ENCODE measurements at places on chromosomes 13 and 19. TPM values are rescaled to one million over a fixed set of nuclear protein-coding genes. Genes with fewer than 3 reads are reported as not detected.
A peak's percentile ranks its signal among the peaks of the same experiment; 100 is the strongest.

GRCh38 chr19:38840583-38840968, 9.0 kb upstream of the ECH1 start:
- no peak overlapping the region for H3K27ac ChIP-seq
- H3K4me1 ChIP-seq, result peaks cover 26% of the 10 kb centered on the region
- no peak overlapping the region for H3K4me3 ChIP-seq
- H3K36me3 ChIP-seq, result peaks cover 97% of the 10 kb centered on the region
- no peak for DNase-seq

- peak overlapping the region; percentile 73 for H3K27ac ChIP-seq
- no peaks in the 10 kb centered on the region for H3K36me3 ChIP-seq
- H3K4me3 ChIP-seq, result no peak overlapping the region
- peaks cover 66% of the 10 kb centered on the region for H3K4me1 ChIP-seq
- DNase-seq, result peak; percentile 98
- H3K27me3 ChIP-seq, result no peaks in the 10 kb centered on the region
Observed at GRCh38 chr19:8638078-8638619, 7.7 kb downstream of the NFILZ start.

DNA sequence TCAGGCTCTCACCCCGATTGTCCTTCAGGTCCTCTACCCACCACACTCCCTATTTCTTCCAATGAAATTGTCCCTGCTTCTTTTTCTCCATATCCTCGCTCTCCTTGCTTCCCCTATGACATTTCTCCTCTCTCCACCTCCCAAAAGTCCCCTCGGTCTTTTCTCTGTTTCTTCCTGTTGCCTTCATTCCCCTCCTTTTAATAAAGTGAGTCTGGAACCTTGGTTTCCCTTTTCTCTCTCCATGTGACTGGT, 676 bp upstream of the ZNF574 start:
- H3K27ac ChIP-seq, result peak overlapping the region; percentile 93
- H3K4me1 ChIP-seq, result peaks cover 32% of the 10 kb centered on the region
- H3K27me3 ChIP-seq, result no peaks in the 10 kb centered on the region
- no peak for DNase-seq
- peaks cover 26% of the 10 kb centered on the region for H3K36me3 ChIP-seq
- H3K4me3 ChIP-seq, result peak overlapping the region; percentile 89

Gene SPACA4
- total RNA-seq, result not detected

DNA sequence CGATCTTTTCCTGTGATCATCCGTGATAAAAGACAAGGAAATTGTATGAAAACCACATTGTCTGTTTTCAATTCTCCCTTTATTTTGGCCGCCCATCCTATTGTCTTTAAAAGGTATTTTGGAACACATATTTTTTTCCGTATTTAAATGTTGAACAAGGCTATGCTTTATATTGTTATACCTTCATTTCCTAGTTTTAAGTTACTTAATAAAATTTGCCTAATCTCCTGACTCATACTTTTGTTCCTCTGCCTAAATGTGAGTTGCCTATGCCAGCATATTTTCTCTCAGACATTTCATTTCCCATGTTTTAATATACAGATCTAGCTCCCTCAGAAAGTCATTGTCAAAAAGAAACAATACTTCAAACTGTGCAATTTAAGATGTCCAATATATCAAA, 104.2 kb downstream of the SLITRK6 start:
- DNase-seq, result no peak
- no peaks in the 10 kb centered on the region for H3K36me3 ChIP-seq
- H3K4me3 ChIP-seq, result no peak overlapping the region
- no peaks in the 10 kb centered on the region for H3K4me1 ChIP-seq
- no peak overlapping the region for H3K27ac ChIP-seq

- no peaks in the 10 kb centered on the region for H3K36me3 ChIP-seq
- H3K4me1 ChIP-seq, result peaks cover 18% of the 10 kb centered on the region
- no peak overlapping the region for H3K4me3 ChIP-seq
- no peak overlapping the region for H3K27ac ChIP-seq
Observed at GRCh38 chr19:16893686-16893989, 4.8 kb downstream of the F2RL3 start.
